ENCODE measurements at places on chromosomes 12 and 14. TPM values are rescaled to one million over a fixed set of nuclear protein-coding genes. Genes with fewer than 3 reads are reported as not detected.

PMEL gene
- 0.60 TPM for total RNA-seq

DNA sequence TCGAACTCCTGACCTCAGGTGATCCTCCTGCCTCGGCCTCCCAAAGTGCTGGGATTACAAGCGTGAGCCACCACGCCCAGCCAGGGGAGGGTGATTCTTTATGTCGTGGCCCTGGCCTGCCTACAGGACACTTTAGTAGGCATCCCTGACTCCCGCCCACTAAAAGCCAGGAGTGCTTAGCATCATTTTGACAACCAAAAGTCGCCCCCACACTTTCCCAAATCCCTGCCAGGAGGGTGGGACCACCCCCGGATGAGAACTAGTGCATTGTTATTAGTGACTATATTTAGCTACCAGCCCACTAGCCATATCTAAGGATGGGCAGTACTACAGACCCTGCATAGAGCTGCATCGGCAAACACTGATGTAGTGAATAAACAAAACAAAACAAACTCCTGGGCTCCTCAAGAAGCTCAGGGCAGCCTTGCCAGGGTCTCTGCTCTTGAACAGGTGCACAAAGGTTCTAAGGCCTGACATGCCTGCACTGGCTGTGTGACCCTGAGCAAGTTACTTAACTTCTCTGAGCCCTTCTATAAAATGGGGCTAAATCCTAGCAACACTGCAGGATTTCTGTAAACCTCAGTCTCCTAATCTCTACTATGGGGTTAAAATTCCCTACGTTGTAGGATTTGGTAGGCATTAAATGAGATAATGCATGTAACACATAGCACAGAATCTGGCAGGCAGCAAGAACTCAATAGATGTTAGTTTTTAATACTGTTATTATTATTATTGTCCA lies 2.2 kb downstream of the CAMKK2 start:
- DNase-seq = no peak

DNA sequence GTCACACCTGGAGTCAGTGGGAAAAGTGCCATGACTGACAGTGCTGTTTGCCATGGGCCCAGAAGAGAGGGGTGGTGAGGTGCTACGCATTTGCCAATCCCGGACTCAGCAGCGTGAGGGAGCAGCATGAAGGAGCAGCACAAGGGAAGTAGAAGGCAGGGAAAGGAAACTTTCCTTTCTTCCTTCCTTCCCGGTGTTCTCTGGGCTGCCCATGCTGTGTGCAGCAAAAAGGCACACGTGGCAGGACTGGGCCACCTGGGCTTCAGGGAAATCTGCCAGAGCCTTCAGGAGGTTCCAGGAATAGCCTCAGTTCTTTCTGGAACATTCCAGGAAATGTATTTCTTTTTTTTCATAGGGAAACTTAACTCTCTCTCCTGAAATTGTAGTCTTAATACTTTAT lies 23.0 kb downstream of the TRIM9 start:
- DNase-seq = no peak

DNA sequence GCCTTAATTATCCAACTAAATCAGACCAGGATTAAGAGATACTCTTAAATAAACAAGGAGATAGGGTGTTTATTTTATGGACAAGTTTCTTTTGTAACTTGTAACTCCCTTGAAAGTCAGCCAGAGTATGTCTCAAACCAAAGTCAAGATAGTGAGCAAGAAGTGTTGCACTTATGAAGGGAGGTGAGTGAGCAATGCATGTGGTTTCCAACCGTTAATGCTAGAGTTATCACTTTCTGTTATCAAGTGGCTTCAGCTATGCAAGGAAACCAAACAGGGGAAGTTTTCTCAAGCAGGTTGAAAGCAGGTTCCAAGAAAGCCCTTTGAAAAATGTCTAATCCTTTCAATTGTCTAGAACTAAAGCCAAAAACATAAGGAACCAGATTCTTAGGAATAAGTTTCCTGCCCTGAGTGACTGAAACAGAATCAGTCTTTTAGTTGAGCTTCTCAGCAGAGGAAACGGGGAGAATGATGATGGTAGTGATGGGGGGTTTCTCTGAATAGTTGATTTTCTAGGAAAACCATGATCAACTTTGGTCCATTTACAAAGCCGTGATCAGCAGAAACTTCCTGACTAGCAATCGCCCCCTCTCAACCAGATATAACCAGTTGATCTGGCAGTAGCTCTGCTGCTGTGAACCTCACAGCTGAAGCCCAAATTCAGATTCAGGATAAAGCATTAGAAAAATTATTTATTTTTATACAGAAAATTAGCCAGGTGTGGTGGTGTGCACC lies 128.4 kb downstream of the DAD1 start:
- DNase-seq = no peak

GRCh38 chr12:13405961-13406703 lies 209.6 kb downstream of the EMP1 start:
- no peak for DNase-seq

DNA sequence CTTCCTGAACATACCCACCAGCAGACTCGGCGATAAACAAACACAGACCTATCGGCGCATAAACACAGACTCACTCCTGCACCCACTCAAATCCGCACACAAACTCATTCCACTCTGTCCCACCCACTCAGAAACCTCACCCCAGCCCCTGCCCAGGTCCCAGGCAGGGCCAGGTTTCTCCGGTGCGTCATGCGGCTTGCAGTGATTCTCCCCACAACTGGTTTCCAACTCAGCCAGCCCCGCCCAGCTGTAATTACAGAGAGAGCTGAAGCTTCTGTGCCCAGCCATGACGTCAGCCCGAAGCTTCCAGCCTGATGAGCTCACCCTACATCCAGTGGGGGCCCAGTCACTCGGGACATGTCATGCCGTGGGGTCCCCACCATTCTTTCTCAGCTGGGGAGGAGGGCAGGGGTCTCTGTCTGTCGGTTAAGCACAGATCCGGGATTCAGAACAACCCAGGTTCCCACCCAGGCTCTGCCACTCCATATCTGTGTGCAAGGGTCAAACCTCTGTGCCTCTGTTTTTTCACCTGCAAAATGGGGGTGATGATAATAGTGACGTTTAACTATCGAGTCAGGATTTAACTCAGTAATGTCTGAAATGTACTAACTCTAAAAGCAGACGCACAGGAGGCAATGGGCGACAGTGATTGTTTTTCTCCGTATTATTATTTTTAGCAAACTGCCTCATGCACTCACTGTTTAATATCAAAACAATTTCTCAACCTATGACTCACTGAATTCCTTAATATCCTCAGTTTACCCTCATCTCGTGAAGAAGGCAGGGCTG lies 2.3 kb upstream of the HSPB8 start:
- no peak for DNase-seq

DNA sequence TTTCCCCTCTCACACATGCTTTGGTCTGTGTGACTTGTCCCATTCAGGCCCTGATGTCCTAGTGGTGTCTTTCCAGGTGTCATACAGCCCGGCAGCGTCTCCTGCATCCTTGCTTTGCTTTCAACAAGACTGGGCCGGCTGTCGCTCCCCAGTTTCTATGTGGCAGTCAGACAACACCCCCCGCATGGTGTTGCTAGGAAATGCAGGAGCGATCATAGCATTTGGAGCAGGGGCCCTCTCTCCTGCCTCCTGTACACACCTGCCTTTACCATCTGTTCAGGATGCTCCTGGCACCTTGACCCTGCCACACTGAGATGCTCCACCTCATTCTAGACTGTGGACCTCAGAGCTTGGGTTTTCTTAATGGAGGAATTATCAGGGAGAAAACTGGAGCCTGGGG lies 29.5 kb downstream of the CACNA1C start:
- no peak for DNase-seq

DIP2B gene
- 20.3 TPM for total RNA-seq

GRCh38 chr12:130286041-130286440 lies 51.6 kb upstream of the PIWIL1 start:
- no peak for DNase-seq

- DNase-seq = no peak
Observed at GRCh38 chr12:115199831-115200230, 515.9 kb upstream of the TBX3 start.

GRCh38 chr12:54185919-54186318 lies 2.9 kb downstream of the SMUG1 start:
- no peak for DNase-seq

NID2 gene
- total RNA-seq = 0.15 TPM

GRCh38 chr12:18752947-18753346 lies 15.0 kb downstream of the CAPZA3 start:
- no peak for DNase-seq

DNA sequence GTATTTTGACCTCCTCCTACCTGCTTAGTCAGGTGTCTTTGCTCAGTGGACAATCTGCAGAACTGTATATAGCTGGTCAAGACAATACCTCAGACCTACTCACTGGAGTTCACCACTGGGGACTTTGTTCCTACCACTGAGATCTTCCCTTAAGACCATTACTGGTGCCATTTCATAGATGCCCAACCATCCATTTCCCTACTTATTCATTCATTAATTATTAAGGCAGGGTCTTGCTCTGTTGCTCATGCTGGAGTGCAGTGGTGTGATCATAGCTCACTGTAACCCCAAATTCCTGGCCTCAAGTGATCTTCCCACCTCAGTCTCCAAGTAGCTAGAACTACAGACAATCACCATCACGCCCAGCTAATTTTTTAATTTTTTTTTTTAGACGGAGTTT lies 22.8 kb upstream of the CRADD start:
- no peak for DNase-seq

NELL2 gene
- total RNA-seq = 10.1 TPM

CARMIL3 gene
- 3.7 TPM for total RNA-seq

- DNase-seq = no peak
Observed at GRCh38 chr14:72925815-72926291, 411 bp upstream of the DCAF4 start.

- DNase-seq = no peak
Observed at GRCh38 chr14:29820785-29821184, 106.9 kb downstream of the PRKD1 start.

BICDL1 gene
- total RNA-seq = 44.7 TPM

GRCh38 chr12:113248051-113248825 lies 27.0 kb downstream of the TPCN1 start:
- DNase-seq = no peak

PLEKHH1 gene
- 0.53 TPM for total RNA-seq

DNA sequence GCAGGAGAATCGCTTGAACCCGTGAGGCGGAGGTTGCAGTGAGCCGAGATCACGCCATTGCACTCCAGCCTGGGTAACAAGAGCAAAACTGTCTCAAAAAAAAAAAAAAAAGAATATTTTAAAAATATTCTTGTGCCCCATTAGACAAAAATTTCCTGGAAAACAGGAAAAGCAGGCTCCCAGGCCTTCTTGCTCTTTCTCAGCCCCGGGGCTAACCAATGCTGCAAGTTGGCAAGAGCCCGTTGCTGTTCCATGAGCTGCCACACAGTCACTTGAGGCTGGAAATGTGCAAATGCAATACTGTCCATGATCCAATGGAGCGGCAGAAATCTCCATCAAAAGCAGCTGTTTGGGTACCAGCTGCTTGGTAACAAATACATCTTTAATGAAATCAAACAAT lies 994.7 kb downstream of the VRK1 start:
- no peak for DNase-seq

SRRM4 gene
- not detected for total RNA-seq

GRCh38 chr12:111757361-111758119 lies 9.2 kb upstream of the ALDH2 start:
- no peak for DNase-seq

- no peak for DNase-seq
Observed at GRCh38 chr12:113262710-113263109, 41.4 kb downstream of the TPCN1 start.

DNA sequence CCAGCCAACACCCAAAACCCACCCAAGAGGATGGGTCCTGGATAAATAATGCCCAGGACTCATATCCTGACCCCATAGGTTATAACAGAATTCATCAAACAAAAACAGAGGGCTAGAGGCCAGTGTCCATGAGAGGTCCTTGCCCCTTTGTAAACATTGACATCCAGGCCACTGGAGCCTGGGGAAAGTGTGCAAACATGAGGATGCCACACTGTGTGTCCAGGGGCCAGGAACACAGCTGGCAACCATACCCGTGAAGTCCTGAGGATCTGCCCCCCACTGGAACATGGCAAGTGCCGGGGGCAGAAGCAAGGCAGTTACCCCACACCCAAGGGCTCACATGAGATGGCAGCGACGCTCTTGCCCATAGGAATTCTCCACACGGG lies 4.2 kb upstream of the KMT2D start:
- DNase-seq = no peak

PLEKHG7 gene
- total RNA-seq = 0.18 TPM

GRCh38 chr12:92702754-92703679 lies at the start of gene PLEKHG7:
PLEKHG7 (plus strand) TSS chr12:92702989; CDS start chr12:92706632, 3,643 bp downstream.
- no peak for DNase-seq

SLC8A3 gene
- total RNA-seq = 0.13 TPM

KRT81 gene
- total RNA-seq = not detected

GRCh38 chr12:131854861-131855476 lies 26.8 kb downstream of the MMP17 start:
- DNase-seq = no peak

DNA sequence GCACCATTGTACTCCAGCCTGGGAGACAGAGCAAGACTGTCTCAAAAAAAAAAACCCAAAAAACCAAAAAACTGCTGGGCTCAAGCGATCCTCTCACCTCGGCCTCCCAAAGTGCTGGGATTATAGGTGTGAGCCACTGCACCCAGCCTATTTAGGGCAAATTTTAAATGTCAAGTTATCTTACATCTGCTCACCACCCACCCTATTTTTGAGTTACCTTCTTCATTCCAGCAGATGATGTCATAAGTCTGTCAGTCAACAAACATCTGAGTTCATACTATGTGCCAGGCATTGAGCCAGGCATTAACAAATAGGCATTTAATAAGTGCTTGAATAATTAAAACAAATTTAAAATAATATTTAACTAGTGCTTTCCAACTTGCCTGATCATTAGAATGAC lies 21.5 kb downstream of the BATF start:
- DNase-seq = no peak

GRCh38 chr14:95191445-95192199 lies 34.3 kb upstream of the DICER1 start:
- no peak for DNase-seq

GRCh38 chr14:96189281-96189711 lies 15.3 kb upstream of the BDKRB2 start:
- no peak for DNase-seq

GRCh38 chr12:49878021-49878420 lies 25.7 kb downstream of the FAIM2 start:
- no peak for DNase-seq

- DNase-seq = no peak
Observed at GRCh38 chr12:29024117-29024516, 125.0 kb upstream of the FAR2 start.

GRCh38 chr12:126734710-126735109 lies 1532.3 kb upstream of the TMEM132C start:
- no peak for DNase-seq

ASPG gene
- total RNA-seq = not detected

DNA sequence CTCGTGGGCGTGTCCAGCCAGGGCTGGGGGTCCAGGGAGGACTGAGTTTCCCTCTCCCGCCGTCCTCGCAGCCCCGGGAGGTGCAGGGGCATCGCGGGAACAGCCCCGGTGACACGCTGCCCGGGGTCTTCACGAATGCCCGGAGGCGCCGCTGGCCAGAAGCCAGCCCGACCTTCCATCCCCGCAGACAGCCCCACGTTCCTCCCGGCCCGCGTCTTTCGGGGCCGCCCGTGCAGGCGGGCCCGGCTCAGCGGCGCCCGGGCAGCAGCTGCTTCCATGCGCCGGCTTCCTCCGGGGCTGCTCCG lies 827 bp upstream of the TEDC1 start:
- no peak for DNase-seq

Measured in activated CD4-positive, alpha-beta memory T cell treated with anti-CD3 and anti-CD28 coated beads, Interleukin-2, amount 10 ng/mL, durations not matched to agents 7 days and 5 days (primary cell).